ENCODE measurements at places on chromosomes 13 and 19.

DNA sequence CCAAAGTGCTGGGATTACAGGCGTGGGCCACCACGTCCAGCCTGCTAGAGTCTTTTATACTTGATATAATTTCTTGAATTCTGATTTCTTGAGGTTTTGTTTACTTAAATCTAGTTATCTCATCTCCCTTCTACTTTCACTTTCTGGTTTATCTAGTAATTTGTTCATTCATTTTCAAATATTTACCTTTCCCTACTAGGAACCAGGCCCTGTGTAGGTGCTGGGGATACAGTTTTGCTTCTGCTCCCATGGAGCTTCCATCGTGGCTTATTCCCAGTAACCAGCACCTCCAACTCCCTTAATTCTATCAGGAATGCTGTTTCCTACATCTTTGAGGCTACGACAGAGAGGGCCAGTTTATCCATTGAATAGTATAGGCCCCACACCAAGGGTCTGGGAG lies 24.1 kb upstream of the TRIM13 start:
- no peak for DNase-seq

GRCh38 chr13:37715606-37716015 lies 117.0 kb upstream of the POSTN start:
- DNase-seq, result no peak

DNA sequence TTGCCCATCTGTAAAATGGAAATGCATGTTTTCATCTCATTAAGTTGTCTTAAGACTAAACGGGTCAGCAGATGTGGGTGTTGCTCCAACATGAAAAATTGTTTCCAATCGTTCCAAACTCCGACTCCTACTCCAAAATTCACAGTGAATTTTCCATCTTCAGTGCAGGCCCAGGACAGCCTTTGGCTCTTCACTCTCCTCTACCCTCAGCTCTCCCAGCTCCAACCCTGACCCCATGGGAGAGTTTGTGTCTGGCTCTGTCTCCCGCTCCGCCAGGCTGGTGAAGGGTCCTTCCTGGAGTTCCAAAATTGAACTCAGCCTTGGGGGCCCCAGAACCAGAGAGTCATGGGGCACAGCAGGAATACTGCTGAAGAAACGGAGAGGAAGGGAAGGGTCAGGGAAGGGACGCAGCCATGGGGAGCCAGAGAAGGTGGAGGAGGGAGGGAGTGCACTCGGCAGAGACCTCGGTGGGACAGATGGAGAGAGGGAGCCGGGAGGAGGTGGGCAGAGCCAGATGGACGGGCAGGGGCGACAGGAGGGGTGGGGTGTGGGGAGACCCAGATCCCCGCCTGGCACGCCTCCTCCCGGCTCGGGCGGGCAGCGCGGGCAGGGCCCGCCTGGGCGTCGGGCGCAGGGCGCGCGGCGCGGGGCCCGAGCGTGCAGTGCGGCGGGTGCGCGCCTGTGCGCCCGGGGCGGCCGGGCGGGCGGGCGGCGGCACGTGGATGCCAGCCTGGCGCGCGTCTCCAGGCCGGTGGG lies 45.6 kb downstream of the CELF5 start:
- no peak for DNase-seq

DNA sequence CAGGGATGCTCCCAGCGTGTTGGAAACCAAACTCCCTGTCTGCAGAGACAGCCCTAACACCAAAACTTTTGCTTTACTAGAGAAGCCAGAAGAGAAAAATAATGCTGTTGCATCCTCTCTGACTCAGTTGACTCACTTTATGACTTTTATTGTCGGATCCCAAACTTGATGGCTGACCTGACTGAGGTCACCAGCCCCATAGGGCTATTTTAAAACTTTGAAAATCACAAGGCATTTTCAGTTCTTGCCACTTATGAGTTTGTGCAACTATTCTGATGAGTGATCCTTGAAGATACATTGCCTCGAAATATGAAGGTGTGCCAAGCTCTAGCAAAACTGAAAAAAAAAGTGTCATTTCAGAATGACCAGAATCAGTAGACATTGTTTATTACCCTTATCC lies 320.2 kb downstream of the DLEU7 start:
- DNase-seq, result no peak

- peak; percentile 99 for DNase-seq
Observed at GRCh38 chr19:9309974-9310446, 372 bp upstream of the ZNF699 start.

- DNase-seq, result no peak
Observed at GRCh38 chr13:65985612-65986011, 1244.5 kb downstream of the PCDH9 start.

- no peak for DNase-seq
Observed at GRCh38 chr13:36806102-36806501, 12.9 kb upstream of the RFXAP start.

GRCh38 chr13:95652244-95652764 lies 7.8 kb upstream of the DZIP1 start:
- DNase-seq, result no peak

- no peak for DNase-seq
Observed at GRCh38 chr13:32025730-32026129, 5.8 kb upstream of the FRY start.

GRCh38 chr13:36370108-36370429 lies 23.9 kb upstream of the SPART start:
- DNase-seq, result no peak

- no peak for DNase-seq
Observed at GRCh38 chr13:38213314-38213713, 136.3 kb upstream of the UFM1 start.

- no peak for DNase-seq
Observed at GRCh38 chr13:29810145-29810742, 40.2 kb downstream of the UBL3 start.

GRCh38 chr19:46967578-46968032 lies 52.0 kb upstream of the NPAS1 start:
- DNase-seq, result no peak

- no peak for DNase-seq
Observed at GRCh38 chr13:30802501-30802900, 67.2 kb downstream of the ALOX5AP start.

DNA sequence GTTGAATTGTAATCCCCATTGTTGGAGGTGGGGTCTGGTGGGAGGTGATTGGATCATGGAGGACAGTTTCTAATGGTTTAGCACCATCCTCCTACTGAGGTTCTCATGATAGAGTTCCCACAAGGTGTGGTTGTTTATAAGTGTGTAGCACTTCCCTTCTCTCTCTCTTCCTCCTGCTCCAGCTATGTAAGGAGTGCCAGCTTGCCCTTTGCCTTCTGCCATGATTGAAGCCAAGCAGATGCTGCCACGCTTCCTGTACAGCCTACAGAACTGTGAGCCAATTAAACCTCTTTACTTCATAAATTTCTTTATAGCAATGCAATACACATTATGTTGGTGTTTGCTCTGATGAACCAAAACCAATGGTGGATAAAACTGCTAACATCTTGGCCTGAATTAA lies 238.2 kb downstream of the EFNB2 start:
- DNase-seq, result no peak

- DNase-seq, result peak; percentile 2
Observed at GRCh38 chr19:23071147-23071511, 45.7 kb upstream of the ZNF730 start.

DNA sequence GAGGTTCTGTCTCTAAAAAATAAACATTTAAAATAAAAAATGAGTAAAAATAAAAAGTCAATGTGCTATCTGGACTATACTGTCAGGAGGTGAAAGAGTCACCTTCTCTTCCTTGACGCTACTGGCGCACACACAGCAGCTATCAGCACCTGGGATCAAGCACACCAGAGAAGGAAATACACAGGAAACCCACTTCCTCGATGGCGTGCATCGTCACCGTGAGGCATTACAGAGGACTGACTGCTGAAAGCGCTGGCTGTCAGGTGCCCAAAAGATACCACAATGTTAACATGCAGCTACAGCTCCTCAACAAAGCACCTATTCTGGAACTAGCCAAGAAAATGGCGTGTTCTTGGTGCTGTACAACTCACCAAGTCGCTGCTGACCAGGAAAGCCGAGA lies 6.1 kb downstream of the SLC35E1 start:
- DNase-seq, result no peak

DNA sequence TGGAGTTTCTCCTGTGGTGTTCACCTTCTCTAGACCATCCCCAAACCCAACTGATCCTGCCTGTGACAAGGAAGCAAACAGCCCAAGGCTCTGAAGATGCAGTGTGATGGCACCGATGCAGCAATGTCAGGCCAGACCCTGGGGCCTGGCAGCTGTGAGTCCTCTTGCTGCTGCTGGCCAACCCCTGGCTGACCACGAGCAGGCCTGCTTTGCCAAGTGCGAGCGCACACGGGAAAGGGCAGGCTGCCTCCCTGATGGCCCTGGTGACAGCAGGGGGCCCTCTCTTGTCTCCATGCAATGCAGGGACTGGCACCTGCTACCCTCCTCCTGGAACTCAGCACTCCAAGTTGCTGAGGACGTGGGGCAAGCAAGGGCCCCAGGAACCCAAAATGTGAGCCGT lies 5.4 kb upstream of the VSTM2B start:
- peak; percentile 32 for DNase-seq

DNA sequence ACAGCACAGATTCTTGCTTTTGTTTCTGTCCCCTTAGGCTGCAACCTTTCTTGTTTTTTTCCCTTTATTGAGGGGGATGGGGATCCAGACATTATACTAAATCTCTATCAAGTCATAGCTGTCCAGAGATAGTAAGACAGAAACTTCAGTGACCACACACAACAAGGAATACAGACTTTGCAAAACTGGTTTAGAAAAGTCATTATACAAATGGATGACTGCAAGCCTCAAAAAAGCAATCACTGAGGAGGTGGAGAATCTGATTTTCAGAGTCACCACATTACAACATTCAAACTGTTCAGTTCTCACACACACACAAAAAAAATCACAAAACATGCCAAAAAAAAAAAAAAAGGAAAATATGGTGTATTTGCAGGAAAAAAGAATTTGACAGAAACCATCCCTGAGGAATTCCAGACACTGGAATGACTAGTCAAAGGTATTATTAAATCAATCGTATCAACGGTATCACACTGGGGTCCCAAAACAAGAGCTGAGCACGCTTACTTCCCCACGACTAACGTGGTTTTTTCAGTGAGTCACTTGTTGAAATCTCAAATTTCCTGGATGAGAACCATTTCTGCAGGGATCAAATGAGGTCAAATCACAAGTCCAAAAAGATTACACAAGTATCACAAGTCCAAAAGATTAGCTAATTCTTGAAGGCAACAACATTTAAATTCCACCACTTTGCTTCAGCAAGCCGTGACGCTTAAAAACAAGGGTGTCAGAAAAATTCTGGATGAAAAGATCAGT lies 41.2 kb downstream of the USP12 start:
- no peak for DNase-seq

- DNase-seq, result no peak
Observed at GRCh38 chr19:676007-676338, 219 bp upstream of the FSTL3 start.

DNA sequence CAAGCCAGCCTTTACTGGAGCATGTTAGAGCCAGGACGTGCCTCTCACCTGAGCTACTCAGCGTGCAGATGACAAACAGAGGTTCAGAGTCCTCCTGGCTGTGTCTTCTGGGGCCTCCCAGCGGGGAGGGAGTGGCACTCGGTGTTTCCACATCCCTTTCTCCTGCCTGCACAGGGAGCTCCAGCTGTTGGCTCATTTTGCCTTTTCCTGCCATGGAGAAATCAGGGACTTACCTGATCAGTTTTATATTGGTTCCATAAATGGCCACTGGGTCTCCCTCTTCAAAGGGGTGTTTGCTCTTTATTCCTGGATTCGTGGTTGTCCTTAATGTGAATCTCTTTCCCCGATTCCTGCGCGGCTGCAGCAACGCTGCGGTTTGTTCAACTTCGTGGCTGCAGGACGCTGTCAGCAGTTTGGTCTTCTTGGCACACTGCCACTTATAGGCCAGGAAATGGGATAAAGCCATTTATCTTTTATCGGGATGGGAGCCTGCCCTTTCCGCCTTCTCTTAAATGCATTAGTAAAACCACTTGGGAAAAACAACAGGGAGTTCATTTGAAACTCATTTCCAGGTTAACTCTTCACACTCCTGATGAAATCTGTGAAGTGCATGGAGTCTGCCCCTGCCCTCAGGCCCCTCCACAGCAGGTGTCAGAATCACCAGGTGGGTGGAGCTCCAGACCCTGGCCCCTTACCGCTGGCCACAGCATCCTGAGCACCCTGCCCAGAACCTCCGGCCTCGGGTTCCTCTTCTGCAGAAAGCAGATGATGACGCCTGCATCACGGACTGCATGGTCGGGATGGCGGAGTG lies 39.8 kb upstream of the MCF2L start:
- peak; percentile 89 for DNase-seq

DNA sequence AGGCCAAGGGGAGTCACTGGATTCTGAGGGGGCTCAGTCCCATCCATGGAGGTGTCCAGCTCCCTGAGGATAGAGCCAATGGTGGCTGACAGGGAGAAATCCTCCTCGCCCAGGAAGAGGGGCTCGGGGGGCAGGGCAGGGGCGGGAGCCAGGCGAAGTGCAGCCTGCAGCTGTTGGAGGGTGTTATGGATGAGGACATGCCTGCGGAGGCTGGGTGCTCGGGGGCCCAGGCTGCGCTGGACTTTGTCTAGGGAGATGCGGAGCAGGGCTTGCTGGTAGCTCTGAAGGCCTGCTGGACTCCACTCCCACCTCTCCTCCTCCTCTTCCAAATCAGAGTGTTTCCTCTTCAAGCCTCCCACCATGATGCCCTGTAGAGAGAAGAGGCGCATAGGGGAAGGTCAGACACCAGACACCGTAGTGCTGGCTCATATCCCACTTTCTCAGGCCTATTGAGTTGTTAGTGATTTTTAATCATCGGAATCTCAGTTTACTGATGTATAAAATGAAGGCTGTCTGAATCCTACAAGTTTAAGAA lies 2.3 kb downstream of the SERTAD3 start:
- no peak for DNase-seq

GRCh38 chr19:33441277-33441699 lies 67.8 kb downstream of the CEBPG start:
- DNase-seq, result no peak

- no peak for DNase-seq
Observed at GRCh38 chr19:13463296-13463695, 43.0 kb downstream of the CACNA1A start.

GRCh38 chr13:51364404-51365008 lies 25.0 kb downstream of the SERPINE3 start:
- no peak for DNase-seq

DNA sequence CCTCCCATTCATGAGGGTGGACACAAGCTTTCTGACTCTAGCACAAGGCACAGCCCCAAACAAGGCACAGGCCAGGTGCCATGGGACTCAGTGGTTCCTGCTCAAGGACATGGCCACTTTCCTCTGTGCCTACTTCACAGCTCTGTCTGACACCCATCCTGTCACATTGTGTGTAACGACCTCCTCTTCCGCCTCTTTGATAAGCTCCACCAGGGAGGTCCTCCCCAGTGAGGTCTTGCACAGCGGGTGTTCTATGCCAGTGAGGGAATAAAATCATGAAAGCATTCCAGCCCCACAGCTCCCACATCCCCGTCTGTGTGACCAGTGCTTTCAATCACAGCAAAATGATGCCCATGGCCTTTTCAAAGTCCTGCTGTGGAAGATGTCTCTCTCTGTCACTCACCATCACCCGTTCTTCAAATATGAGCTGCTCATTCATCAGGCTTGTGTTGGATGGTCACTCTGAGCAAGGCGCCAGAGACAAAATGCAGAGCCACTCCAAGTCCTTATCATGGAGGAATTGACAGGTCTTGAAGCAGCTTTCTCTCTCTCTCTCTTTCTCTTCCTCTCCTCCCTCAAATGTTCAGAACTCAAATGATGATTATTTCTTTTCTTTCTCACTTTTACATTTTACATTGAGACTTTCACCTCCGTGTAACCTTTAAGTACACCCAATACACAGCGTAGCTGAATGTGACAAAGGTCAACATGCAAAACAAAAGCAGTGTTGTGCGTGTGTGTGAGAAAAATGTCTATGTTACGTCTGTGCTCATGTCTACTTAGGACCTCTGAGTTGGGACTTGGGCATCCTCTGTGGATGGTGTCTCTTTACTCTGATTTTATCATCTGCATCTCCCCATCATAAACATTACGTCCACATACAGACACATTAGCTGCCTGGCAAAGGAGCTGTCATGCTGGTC lies 8.0 kb upstream of the SPATA13 start:
- DNase-seq, result no peak

Measured in NCI-H1417 (cell line).